NCI-H524 (cell line): ENCODE measurements at places on chromosomes 11 and 22.

- no peak for DNase-seq
Measured at GRCh38 chr22:30191040-30191701, 55.4 kb downstream of the LIF start.

- no peak for DNase-seq
Measured at GRCh38 chr22:45510376-45511232, 7.9 kb downstream of the FBLN1 start.

DNA sequence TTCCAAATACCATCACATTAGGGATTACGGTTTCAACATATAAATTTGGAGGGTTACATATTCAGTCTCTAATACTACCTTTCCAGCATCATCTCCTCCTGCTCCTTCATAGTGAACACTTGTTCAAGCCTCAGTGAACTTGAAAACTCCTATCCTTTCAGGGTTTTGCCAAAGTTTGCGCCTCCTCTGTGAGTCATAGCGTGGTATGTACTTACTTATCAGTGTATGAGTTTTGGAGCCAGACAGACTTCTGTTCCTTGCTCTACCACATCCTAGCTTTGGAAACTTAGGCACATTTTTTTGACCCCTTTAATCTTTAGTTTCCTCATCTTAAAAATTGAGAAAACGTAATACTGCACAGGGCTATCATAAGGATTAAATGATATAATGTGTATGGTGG is 160.1 kb upstream of the ZC3H12C start:
- no peak for DNase-seq

DNA sequence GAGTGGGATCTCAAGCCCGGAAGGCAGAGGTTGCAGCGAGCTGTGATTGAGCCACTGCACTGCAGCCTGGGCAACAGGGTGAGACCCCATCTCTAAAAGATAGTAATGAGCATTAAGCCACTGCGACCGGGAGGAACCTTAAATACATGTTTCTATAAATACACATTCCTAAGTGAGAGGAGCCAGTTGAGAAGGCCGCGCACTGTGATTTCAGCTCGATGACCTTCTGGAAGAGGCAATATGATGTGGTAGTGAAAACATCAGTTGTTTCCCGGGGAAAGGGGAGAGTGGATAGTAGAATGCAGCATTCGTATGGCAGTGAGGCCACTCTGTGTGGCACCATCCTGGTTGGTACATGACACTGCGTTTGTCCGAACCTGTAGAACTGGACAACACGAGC is 18.0 kb downstream of the PTDSS2 start:
- no peak for DNase-seq

GRCh38 chr22:24436553-24436952 is 9.2 kb downstream of the ADORA2A start:
- DNase-seq: no peak
